Stimulated activated naive CD8-positive, alpha-beta T cell treated with anti-CD3 and anti-CD28 coated beads, Interleukin-15, amount 100 ng/mL, for 72 hours (primary cell): ENCODE measurements at places on chromosomes 12 and 14.
A peak's percentile ranks its signal among the peaks of the same experiment; 100 is the strongest.

- DNase-seq, result no peak
These were observed 158.9 kb downstream of the TMX1 start for GRCh38 chr14:51398898-51399297.

DNA sequence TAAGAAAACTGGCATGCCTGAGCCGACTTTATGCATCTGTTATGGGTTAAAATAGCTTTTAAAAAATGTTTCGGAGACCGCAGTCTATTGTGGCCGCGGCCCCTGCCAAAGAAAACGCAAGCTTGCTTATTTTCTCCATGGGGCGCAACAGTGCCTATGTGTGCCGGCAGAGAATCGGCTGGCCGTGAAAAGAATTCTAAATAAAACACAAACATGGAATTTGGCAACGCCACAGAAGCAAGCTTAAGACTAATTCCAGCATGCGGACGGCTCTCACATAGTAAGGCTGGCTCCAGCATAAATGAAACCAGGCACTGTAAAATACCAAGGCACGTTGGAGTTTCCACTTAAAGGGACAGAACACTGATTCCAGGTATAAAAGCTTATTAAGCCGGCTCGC is 56.7 kb downstream of the BCL11B start:
- DNase-seq, result no peak

GRCh38 chr12:54299515-54300224 is 1.1 kb downstream of the NFE2 start:
- DNase-seq, result no peak

- DNase-seq, result no peak
These were observed 48.2 kb downstream of the SPPL3 start for GRCh38 chr12:120855823-120856588.

GRCh38 chr14:52876311-52876710 is 74.5 kb downstream of the FERMT2 start:
- DNase-seq, result no peak

DNA sequence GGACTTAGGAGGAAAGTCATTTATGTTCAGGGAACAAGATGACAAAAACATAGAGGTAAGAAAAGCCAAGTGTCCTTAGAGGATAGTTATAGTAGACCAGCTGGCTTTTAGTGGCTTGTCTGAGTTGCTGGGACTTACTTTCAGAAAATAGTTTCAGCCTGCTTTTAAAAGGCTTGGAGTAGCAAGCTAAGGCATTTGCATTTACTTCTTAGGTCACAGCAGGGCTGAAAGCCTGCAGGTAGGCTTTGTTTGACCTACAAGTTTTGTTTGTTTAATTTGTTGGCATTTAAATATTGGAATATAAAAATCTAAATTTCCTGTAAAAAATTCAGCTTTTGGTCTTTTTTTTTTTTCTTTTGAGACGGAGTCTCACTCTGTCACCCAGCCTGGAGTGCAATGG is 5.1 kb downstream of the ACSS3 start:
- no peak for DNase-seq

GRCh38 chr12:117101953-117102799 is 3.0 kb upstream of the TESC start:
- no peak for DNase-seq

- DNase-seq, result peak; percentile 11
These were observed 48.0 kb downstream of the SLC17A8 start for GRCh38 chr12:100404769-100405407.
